ENCODE measurements at places on chromosomes 4 and X.
A peak's percentile ranks its signal among the peaks of the same experiment; 100 is the strongest.

GRCh38 chr4:40808926-40809457 is 59.2 kb downstream of the NSUN7 start:
- DNase-seq = no peak

DNA sequence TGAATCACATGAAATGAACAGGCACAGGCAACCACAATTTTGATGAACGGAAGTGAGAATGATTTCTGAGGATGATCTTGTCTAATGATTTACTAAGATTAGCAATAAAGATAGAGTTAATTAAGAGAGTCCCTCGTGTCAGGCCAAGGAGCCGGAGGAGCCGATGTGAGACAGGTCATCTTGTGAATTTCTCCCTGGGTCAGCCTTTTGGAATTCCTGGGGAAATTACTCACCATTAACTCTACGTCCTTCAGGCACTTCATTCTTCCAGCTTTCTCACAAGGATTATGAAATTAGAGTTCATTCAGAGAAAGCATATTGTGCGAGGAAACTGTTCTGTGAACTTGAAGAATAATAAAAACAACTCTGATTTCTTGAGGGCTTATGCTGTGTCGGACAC is 86.7 kb downstream of the PSAPL1 start:
- no peak for DNase-seq

GRCh38 chrX:39196192-39197102 is 395.2 kb downstream of the MID1IP1 start:
- no peak for DNase-seq

GRCh38 chr4:41125558-41126311 is 88.6 kb downstream of the APBB2 start:
- no peak for DNase-seq

DNA sequence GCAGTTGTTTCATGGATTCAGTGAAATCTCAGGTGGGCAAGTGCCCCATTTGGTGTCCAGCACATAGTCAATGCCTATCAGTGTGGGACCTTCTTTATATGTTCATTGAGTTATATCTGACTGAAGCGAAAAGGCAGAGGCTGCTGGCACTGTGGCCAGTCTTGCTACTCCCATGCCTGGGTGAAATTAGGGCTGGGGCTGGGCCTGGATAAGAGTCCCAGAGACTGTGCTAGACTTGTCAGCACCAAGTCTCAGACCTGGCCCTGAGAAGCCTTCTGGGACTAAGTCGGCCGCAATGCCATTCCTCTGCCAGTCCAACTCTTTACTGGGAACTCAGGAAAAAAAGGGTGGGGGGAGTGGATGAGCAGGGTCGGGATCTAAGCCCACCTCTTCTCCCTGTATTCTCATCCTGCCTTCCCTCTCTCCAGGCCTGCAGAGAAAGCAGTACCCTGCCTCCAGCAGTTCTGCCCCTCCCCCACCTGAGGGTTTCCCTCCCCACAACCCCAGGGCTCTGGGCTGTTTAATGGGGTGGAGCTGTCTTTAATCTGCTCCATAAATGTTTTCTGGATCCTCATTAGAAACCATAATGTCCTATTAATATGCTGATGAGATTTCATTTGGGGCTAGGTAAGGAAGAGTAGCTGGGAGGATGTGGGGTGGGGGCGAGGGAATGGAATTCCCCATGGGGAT is 153.5 kb upstream of the PJA1 start:
- DNase-seq = no peak

DNA sequence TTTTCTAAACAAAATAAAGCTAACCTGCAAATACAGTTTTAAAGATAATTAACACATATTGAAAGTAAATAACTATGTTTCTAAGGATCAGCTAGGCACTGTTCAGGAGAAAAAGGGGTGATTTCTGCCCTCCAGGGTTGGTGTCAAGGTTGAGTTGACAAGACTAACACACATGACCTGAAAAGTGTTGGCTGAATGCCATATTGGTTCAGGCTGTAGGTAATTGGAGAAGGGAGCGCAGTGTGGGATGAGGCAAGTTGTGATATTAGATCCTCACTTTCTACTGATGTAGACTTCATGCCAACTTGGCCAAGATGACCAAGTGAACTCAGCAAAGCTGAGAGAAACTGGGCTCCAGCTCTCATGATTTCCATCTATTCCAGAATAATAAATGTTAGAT is 42.2 kb downstream of the PPM1K start:
- DNase-seq = peak; percentile 5

- DNase-seq = no peak
Observed at GRCh38 chr4:126448086-126448845, 1133.5 kb downstream of the FAT4 start.

DNA sequence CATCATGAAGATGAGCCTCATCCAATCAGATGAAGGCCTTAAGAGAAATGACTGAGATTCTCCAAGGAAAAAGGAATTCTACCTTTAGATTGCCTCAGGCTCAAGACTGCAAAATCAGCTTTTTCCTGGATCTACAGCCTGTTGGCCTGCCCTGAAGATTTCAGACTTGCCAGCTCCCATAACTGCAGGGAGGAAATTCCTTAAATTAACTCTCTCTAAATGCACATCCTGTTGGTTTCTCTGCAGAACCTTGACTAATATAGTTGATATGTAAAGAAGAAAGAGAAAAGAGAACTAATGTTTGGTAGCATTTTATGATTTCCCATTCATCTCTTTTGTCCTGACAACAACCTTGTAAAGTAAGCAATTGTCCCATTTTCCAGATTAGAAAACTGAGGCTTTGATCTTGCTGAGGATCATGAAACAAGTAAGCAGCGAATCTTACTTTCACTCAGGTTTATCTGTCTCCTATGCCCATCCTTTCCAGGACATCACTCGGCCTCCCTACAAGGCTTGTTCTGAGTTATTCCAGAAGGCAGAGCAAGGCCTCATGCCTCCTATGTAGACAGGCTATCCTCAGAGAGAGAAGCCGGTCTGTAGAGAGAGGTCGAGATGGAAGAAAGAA is 115.0 kb upstream of the LDB2 start:
- DNase-seq = no peak

- DNase-seq = no peak
Observed at GRCh38 chr4:162684371-162684700, 482.4 kb downstream of the NAF1 start.

GRCh38 chr4:142961866-142962265 is 115.8 kb upstream of the INPP4B start:
- DNase-seq = peak; percentile 3

- DNase-seq = no peak
Observed at GRCh38 chr4:157988641-157989040, 184.2 kb downstream of the GASK1B start.

GRCh38 chr4:67712000-67712625 is 11.2 kb upstream of the UBA6 start:
- DNase-seq = no peak

- DNase-seq = no peak
Observed at GRCh38 chr4:181162676-181163075, 1080.5 kb upstream of the TENM3 start.

GRCh38 chr4:29708473-29708872 is 1011.7 kb upstream of the PCDH7 start:
- no peak for DNase-seq

GRCh38 chr4:86019906-86020305 is 339.9 kb downstream of the MAPK10 start:
- DNase-seq = no peak

DNA sequence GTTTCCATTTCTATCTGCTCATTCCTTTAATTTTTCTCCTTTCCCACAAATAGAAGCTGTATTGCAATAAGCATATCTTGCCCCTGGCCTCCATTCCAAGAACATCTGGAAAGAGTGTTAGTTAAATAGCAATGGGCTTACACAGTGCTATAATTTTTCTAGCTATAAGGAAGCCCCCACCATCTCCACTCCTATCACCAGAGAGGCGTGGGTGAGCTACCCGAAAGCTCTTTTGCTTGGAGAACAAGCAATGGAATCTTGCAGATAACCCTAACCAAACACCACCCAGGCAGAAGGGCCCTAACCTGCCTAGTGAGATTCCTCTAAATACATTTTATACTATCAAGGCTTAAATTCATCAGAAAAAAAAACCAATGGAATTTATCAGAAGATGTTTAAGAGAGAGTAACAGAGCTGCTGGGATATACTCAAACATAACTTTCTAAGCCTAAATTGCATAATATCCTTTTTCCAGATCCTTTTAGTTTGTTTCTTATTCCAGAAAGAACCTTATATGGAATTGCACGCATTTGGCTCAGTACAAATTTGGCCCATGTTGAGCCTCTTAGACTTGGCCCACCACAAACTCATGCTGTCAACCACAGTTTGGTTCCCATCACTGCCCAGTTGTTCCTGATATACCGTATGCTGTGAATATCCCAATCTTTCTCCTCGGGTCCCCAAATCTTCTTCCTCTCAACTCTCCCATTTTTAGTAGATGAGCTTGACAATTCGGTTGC is 91.6 kb upstream of the PLAC1 start:
- no peak for DNase-seq

GRCh38 chr4:138967313-138967712 is 48.3 kb upstream of the NOCT start:
- DNase-seq = no peak

- DNase-seq = no peak
Observed at GRCh38 chrX:105636667-105637066, 185.7 kb upstream of the NRK start.

- DNase-seq = no peak
Observed at GRCh38 chr4:74120086-74120485, 21.1 kb upstream of the CXCL2 start.

DNA sequence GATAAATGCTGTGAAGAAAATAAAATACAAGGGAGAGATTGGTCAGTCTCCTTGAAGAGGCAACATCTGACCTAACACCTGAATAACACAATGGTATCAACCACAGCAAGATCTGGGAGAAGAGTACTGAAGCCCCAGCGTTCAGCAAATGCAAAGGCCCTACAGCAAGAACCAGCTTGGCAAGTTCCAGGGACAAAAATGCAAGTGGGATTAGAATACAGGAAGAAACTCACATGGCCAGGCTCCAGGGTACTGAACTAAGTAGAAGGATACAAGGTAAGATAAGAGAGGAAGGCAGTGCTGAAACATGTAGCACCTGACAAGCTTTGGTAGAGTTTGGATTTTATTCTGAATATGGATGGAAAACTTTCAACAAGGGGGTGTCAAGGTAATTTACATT is 3.6 kb downstream of the SMIM14 start:
- DNase-seq = no peak

DNA sequence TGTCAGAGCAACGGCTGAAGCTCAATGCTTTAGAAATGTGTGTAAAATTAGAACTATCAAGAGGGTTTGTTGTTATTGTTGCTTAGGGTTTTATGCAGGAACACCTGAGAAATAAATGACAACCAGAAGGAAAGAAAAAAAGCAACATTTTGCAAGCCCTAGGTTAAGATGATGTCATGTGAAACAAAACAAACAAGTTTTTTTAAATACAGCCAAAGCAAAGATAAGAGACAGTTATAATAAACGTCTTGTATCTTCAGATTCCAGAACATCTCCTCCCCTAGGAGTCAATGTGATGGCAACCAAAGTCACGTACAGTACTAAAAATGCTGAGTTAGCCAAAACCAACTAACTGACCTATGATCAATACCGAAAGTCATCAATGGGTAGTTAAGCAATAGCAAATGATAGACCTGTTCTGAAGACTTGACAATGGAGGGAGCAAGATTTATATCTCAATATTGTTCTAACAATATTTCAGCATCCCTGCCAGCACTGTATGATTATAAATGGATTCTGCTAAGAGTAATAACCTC is 55.3 kb upstream of the NOCT start:
- DNase-seq = no peak

- no peak for DNase-seq
Observed at GRCh38 chrX:110036162-110037033, 33.5 kb downstream of the TMEM164 start.

DNA sequence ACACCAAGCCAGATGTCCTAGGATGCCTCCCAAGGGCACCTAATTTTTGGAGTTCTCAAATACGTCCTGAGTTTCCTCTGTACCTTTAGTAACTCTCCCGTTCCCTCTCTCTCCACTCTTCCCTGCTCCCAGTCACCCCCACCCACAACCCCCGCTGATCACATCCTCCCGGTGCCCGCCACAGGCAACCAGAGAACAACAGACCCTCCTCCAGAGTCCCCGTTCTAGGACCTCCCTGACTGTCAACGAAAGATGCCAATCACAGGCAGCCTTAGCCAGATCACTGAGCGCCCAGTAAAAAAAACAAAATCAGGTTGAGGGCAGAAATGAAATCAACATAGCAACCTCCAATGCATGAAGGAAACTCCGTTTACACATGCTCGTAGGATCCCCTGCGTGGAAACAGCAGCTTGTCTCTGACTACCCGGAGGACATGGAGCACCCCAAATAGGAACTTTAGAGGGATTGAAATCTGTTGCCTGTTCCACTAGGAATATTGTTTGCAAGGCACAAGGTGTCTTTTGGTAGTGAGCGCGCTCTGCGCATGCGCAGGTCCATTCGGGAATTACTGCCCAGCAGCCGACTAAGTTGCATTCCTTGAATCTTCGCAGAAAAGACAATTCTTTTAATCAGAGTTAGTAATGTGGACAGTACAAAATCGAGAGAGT is at the start of gene GABRB1:
TSS of gene GABRB1 (plus strand) at position 557 of the 668 bp plus-strand sequence.
- peak; percentile 78 for DNase-seq

- DNase-seq = no peak
Observed at GRCh38 chr4:48862661-48863060, 31.8 kb downstream of the OCIAD1 start.

- DNase-seq = no peak
Observed at GRCh38 chrX:97402903-97403302, 519.2 kb downstream of the RPA4 start.

DNA sequence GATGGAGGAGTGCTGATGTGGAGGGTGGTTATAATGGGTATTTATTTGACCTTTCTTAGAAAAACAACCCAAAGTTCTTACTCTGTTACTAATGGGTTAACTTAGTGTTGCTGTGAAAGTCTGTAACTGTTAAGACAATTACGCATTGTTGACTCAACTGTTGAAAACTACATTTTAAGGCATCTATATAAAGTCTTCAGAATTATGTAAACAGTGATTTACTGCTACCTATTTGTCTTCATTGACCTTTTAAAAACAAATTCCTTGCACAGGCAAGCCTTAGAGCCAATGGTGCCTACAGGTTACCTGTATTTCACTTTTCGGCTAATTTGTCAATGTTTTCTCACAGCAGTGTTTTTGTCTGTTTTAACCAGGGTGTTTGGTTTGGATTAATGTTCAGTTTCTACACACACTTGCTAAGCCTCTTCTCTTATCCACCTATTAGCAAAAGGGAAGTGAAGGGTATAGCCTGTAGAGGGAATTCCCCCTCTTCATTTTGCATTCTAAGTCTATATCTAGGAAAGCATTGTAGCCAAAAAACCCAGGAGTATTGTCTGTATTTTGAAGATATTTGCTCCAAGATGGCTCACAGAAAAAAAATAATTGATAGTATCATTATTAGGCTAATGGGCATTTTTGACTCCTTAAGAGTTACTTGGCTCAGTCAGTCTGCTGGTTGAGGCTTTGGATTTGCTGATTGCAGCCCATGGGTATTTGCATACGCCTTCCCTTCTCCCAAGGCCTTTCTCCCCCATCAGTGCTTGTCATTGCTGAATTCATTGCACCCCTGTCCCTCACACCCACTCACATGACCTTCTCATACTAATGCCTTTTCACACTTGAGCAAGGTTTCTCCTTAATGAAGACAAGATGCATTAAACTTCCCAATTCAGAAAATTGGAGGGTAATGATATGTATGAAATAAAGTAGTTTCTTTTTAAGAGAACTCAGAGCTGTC is 30.5 kb downstream of the AFF1 start:
- DNase-seq = no peak
